ENCODE measurements at places on chromosomes 7 and 10. TPM values are rescaled to one million over a fixed set of nuclear protein-coding genes. Genes with fewer than 3 reads are reported as not detected.

The ZNF853 gene
- total RNA-seq = 7.0 TPM

DNA sequence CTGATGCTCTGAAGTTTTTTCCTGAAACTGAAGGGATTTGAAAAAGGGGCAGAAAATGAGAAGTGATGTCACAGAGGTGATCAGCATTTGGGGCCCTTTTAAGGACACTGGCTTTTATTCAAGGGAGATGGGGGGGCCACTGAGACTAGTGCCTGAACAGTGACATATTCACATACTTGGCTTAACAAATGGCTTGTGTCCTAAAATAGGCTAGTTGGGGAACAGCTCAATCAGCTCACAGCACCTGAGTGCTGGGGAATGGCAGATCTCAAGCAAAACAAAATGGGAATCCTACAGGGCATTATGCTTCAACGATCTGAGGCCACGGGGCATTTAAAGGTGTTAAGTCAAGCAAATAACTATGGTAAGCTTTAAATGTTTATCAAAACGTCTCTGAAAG, 90.1 kb downstream of the UBE2H start:
- DNase-seq = no peak
- no peaks in the 10 kb centered on the region for H3K36me3 ChIP-seq
- peak overlapping the region; percentile 53 for H3K27ac ChIP-seq
- H3K4me1 ChIP-seq = peaks cover 92% of the 10 kb centered on the region

- no peak overlapping the region for H3K27ac ChIP-seq
- H3K27me3 ChIP-seq = no peaks in the 10 kb centered on the region
- H3K36me3 ChIP-seq = no peaks in the 10 kb centered on the region
- no peak overlapping the region for H3K4me3 ChIP-seq
- H3K4me1 ChIP-seq = no peaks in the 10 kb centered on the region
Observed at GRCh38 chr10:14659626-14660196, 115.0 kb downstream of the FAM107B start.

DNA sequence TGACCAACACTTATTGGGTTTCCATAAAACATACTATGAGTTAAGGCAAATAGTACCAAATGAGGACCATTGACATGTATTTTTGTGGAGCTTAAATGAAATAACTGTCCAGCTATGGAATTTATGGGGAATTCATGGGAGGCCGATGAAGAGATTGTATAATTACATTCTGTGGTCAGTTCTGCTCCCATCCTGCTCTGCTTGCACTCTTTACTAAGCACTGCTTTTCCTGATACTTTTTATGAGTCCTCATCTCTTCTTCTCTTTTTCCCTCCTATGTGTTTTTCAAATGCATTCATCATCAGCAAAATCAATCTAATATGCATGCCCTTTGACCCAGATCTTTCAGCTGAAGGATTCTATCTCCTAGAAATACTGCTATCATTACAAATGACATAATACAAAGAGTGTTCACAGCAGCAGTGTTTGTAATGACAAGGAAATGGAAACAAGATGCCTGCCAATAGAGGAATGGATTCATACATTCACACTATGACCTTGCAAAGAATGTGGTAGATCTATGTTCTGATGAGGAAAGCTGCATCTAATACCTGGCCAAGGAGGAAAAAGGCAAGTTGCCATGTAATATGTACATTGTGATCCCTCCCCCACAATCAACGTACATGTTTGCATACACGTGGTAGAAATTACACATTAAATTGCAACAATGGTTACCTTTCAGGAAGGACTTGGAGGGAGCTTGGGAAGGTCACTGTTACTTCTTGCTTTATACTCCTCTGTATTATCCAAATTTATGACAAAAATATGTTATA, 73.9 kb downstream of the PCGF5 start:
- no peak overlapping the region for H3K4me3 ChIP-seq
- no peaks in the 10 kb centered on the region for H3K36me3 ChIP-seq
- H3K27ac ChIP-seq = no peak overlapping the region
- peaks cover 18% of the 10 kb centered on the region for H3K4me1 ChIP-seq

GRCh38 chr10:33165911-33166310, 168.6 kb downstream of the NRP1 start:
- no peak for DNase-seq
- H3K4me3 ChIP-seq = no peak overlapping the region
- no peak overlapping the region for H3K27ac ChIP-seq
- no peaks in the 10 kb centered on the region for H3K27me3 ChIP-seq
- no peaks in the 10 kb centered on the region for H3K4me1 ChIP-seq

- peaks cover 15% of the 10 kb centered on the region for H3K4me1 ChIP-seq
- DNase-seq = no peak
- peaks cover 8% of the 10 kb centered on the region for H3K36me3 ChIP-seq
- H3K27me3 ChIP-seq = no peaks in the 10 kb centered on the region
Observed at GRCh38 chr7:27636326-27637006, 26.2 kb downstream of the HIBADH start.

The ITGB8 gene
- total RNA-seq = 0.60 TPM

The FOXI2 gene
- not detected for total RNA-seq

DNA sequence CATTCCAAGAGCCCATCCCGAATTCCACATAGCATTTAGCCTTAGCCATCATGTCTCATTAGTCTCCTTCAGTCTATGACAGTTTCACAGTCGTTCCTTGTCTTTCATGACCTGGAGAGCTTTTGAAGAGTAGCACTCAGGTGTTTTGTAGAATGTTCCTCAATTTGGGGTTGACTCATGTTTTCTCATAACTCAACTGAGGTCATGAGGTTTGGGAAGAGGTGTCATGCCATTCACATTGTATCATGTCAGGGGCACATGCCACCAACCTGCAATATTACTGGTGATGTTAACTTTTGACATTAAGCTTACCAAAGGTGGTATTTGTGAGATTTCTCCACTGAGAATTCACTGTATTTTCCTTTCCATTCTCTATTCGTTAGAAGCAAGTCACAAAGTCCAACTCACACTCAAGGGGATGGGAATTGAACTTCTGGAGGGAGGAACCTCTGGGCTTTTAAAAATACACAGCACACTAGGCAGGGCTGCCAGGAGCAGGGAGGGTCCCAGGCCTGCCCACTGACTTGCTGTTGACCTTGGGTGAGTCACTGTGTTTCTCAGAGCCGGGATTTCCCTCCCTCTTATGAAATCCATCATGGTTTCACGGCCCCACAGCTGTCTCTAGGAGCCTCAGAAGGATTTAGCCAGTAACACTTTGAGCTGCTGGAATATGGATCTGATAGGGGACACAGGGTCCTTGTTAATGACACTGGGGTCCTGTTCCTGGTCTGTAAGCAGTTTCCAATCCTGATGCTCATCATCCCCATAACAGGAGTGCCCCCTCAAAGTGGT, 74.4 kb upstream of the TCF7L2 start:
- H3K27ac ChIP-seq = no peak overlapping the region
- no peaks in the 10 kb centered on the region for H3K36me3 ChIP-seq
- DNase-seq = no peak
- no peak overlapping the region for H3K4me3 ChIP-seq
- no peaks in the 10 kb centered on the region for H3K4me1 ChIP-seq

DNA sequence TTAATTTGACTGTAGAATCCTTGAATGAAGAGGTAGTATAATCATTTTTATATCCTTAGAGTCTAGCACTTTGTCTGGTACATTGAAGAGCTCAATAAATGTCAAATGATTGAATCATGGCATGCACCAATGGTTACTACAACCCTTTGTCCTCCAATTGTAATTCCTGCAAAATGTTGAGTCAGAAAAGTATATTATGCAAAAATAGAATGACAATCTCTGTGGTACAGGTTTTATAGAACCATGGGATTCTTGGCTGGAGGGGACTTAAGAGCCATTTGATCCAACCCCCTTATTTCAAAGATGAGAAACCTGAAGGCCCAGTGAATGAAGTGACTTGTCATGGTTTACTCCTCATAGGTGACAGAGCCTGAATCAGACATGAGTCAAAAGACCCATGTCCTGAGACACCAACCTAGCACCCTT, 30.9 kb upstream of the SMKR1 start:
- no peak for DNase-seq
- peaks cover 16% of the 10 kb centered on the region for H3K4me1 ChIP-seq
- peak overlapping the region; percentile 47 for H3K27ac ChIP-seq
- H3K36me3 ChIP-seq = peaks cover 6% of the 10 kb centered on the region

The DIP2C gene
- 32.0 TPM for total RNA-seq

The ELFN1 gene
- total RNA-seq = 0.64 TPM

DNA sequence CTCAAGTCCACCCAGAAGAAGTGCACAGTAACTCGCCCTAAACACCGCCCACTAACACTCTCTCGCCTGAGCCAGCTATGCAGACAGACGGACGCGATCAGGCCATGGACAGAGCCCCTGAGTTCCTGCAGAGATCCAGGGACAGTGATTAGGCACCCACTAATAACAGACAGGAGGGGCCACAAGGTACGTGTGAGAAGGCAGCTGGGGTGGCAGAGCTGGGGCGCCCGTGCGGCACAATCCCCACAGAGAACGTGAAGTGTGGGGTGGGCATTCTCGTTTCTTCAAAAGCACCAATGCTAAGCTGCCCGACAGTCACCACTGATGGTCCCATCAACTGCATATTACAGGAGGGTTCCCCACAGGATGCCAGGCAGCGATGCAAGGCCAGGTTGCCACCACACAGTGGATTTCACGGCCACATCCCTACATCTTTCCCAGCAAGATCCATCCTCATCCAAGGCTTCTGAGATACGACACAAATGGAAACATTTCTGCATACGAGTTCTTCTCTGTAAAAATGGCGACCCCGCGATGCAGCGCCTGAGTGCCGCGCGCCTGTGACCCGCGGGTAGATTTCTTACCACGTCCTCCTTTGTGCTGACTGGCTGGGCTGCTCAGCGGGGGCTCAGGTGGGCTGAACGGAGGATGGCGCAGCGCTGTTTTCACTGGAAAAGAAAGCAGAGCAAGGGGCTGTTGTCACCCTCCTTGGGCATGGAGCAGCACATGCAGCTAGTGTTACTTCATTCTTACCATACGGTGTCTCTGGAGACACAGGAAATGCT, 237.5 kb downstream of the TNS3 start:
- H3K36me3 ChIP-seq = no peaks in the 10 kb centered on the region
- no peak overlapping the region for H3K4me3 ChIP-seq
- DNase-seq = no peak
- no peak overlapping the region for H3K27ac ChIP-seq

DNA sequence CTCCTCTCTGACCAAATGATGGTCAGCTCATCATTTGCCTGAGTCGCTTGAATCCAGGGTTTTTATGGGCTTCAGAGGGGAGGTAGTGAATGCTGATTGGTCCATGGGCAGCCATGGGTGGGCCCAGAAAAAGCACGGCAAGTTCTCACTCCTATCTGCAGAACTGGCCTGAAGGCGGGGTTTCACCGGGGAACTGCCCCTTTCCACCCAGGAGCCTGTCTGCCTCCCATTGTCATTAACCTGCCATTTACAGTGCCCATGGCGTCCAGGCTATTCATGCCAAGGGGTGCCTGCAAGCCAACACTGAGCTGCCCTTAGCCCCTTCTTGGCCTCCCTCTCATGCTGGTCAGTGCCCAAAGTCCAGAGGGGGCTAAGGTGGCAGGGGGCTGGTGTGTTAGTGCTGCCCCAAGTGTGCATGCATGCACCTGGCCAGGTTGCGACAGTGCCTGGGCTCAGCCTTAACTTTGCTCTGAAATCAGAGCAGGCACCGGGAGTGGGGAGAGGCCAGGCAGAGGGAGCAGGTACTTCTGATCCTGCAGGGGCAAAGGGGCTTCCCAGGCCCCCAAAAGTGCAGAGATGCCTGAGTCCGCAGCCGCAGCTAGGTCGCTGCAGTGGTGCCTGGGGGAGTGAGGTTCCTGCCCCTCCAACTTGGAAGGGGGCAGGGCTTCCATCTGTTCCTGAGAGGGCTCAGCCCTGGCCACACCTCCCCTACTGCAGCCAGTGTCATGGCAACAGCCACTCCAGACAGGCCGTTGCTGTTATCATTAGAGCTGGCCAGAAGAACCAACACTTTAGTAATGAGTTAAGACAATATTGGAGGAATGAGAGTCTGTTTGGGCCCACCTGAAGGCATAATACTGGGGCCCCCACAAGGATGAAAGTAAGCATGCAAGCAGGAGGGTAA, 561.6 kb downstream of the GRM8 start:
- H3K36me3 ChIP-seq = no peaks in the 10 kb centered on the region
- H3K4me1 ChIP-seq = no peaks in the 10 kb centered on the region
- H3K27me3 ChIP-seq = no peaks in the 10 kb centered on the region

DNA sequence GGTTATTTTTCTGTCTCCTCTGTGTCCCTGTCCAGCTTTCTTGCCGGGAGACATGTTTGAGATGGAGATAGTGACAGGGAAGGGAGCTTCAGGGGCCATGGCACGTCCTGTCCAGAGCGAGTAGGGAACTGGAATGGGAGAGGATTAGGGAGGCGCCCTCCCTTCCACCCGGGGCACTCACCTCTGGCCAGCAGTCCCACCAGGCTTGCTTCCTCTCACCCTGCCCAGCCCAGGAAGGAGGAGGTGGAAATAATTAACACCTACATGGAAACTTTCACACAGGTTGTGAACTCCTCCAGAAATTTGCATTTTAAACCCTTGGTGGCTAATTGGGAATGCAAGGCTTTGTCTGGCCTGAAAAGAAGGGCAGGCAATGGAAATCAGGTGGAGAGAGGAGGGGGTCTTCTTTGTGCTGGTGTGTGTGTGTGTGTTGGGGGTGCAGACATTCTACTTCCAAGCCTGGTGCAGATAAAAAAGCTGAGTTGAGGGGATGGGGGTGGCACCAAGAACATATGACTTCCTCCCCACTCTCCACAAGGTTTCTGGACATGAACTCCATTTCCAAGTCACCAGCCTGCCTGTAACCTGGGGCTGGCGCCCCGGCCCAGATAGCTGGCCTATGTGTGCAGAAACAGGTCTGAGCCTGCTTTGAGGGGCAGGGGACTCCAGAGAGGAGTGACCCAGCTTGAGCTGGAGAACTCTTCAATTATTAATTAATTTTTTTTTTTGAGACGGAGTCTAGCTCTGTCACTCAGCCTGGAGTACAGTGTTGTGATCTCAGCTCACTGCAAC, 199.4 kb downstream of the CYP26A1 start:
- no peak overlapping the region for H3K27ac ChIP-seq
- DNase-seq = no peak

DNA sequence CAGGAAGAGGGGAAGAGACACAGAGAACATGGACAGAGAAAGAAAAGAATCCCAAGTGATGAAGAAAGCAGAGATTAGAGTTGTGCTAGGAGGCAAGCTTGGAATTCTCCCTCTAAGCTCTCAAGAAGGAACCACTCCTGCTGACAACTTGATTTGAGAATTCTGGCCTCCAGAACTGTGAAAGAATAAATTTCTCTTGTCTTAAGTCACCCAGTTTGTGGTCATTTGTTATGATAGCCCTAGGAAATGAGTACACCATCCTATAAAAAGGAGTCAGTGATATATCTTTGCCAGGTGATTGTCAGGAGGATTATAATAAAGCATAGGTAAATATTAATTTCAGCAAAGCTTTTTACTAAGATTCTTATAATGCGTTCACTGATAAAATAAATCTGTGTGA, 82.7 kb upstream of the TFEC start:
- H3K4me1 ChIP-seq = no peaks in the 10 kb centered on the region
- H3K27ac ChIP-seq = no peak overlapping the region
- DNase-seq = no peak
- no peak overlapping the region for H3K4me3 ChIP-seq

- no peak for DNase-seq
- H3K27me3 ChIP-seq = no peaks in the 10 kb centered on the region
- no peak overlapping the region for H3K27ac ChIP-seq
- H3K36me3 ChIP-seq = peaks cover 10% of the 10 kb centered on the region
Observed at GRCh38 chr10:132814469-132814856, 28.5 kb upstream of the NKX6-2 start.
